GM18507 (cell line): ENCODE measurements at places on chromosomes 5 and 9.

DNA sequence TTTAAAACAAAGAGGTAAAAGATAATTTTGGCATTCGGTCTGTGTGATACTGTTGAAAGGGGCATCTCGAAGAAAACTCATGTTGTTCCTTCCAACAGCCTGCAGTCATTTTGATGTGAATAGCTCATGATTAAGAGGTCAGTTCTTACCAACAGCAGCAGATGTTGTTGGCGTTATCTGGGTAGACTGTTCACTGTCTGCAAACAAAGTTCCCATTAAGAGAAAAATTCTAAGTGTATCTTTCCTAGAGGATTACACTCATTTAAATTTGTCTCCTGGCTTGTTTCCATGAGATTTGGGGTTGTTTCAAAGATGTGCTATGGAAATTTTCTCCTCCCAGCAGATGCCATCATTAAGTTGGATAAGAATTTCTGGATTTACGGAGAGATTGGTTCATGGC, 138.2 kb upstream of the RORB start:
- DNase-seq = no peak

DNA sequence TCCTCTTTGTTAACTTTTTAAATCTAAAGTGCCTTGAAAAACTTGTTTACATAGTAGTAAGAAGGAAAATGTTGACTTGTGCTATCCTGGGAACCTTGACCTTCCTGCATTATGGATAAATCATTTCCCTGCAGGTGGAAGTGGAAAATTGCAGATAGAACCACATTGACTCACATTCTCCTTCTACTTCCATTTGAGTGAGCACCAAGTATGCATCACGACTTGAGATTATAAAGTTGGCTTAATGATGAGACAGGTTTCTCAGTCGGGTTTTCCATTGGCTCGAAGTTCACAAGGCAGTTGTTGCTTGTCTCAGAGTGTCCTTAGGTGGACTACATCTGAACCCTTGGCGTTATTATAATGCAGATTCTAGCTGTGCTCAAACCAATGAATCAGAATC, 39.9 kb downstream of the DOCK8 start:
- no peak for DNase-seq

GRCh38 chr5:132445930-132446329, 44.6 kb downstream of the IRF1 start:
- no peak for DNase-seq

GRCh38 chr5:79077680-79078365, 8.3 kb downstream of the BHMT2 start:
- DNase-seq = no peak

DNA sequence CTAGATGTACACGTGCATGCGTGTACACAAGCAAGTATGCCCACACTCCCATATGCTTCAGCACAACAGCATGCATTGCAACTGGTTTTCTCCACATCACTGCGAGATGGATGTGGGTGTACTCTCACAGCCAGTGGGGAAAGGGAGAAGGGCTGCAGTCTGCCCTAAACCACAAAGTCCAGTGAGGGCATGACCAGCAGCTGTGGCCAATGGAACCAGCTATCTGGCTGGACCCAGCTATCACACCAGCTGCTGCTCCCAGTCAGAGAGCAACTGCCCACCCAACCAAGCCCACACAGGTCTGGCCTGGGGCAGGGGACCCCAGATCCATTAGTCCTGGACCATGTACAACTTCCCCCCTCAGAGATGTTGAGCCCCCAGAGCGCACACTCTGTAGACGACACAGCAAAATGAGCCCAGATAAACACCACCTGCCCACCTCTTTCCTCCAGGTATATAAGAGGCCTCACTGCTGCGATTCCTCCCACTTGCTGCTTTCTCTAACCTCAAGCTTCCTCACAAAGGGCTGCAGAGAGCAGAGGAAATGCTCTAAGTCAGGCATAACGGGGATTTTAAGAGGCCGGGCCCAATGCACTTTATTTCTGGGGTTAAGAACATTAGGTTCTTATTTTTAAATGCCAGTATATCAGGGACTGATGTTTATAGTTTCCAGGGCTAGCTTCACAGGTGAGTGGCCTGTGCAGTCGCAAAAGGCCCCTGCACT, 39.0 kb downstream of the SHB start:
- no peak for DNase-seq

- no peak for DNase-seq
Observed at GRCh38 chr9:86649913-86650312, 295.7 kb upstream of the TUT7 start.

DNA sequence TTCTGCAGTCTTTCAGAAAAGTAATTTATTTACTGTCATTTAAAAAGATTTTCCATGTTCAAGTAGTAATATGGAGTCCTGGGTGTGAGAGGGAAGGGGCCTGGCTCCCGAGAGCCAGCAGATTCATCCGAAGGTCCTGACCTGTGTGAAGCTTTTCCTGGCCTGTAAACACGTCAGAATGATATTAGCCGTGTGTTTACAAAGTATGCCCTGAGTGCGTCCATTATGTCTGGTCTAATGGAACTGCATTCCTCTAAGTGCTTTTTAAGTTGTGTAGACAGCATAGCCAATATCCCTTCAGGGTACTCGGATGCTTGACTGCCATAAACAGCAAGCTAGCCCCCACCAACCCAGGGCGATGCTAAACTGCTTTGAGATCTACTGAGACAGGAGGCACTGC, 495.2 kb downstream of the AGTPBP1 start:
- no peak for DNase-seq
